Stomach (tissue), 19 donors: ENCODE measurements at places on chromosomes 12 and 14. TPM values are rescaled to one million over a fixed set of nuclear protein-coding genes. Genes with fewer than 3 reads are reported as not detected.

DNA sequence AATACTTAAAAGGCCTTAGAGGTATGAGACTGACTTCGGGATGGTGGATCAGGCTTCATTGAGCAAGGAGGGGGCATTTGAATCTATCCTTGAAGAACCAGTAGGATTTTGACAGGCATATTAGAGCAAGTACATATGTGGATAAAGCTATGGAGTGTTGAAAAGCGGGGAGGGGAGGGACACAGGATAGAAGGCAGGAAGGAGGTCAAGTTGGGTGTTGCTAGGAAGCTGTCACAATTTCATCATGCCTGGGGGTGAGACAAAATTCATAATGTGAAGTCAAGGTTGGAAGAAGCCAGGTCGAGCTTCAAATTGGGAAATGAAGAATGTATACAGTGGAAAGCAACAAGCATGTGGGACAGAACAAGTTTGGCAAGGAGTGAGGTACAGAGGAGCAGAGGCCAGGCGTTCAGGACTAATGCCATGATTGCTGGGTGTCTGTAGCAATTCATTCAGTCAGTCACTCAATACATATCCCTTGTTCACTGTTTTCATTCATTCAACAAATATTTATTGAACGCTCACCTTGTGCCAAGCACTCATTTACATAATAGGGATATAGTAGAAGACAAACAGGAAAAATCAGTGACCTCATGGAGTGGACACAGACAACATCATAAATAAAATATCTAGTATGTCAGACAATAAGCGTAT lies 58.3 kb upstream of the LTA4H start:
- H3K27ac ChIP-seq: no peak overlapping the region
- no peaks in the 10 kb centered on the region for H3K4me1 ChIP-seq
- no peak overlapping the region for H3K4me3 ChIP-seq
- no peaks in the 10 kb centered on the region for H3K27me3 ChIP-seq

- H3K27me3 ChIP-seq: no peaks in the 10 kb centered on the region
- peak overlapping the region; percentile 14 for H3K27ac ChIP-seq
- no peaks in the 10 kb centered on the region for H3K36me3 ChIP-seq
- DNase-seq: peak; percentile 62
- H3K4me1 ChIP-seq: no peaks in the 10 kb centered on the region
These were observed 815 bp downstream of the NID2 start for GRCh38 chr14:52067873-52068614.

- no peaks in the 10 kb centered on the region for H3K27me3 ChIP-seq
- H3K4me3 ChIP-seq: no peak overlapping the region
- DNase-seq: no peak
- H3K36me3 ChIP-seq: no peaks in the 10 kb centered on the region
- H3K4me1 ChIP-seq: peaks cover 14% of the 10 kb centered on the region
- H3K27ac ChIP-seq: no peak overlapping the region
These were observed 63.2 kb downstream of the ATP2B1 start for GRCh38 chr12:89645434-89645833.

- no peaks in the 10 kb centered on the region for H3K27me3 ChIP-seq
- peak overlapping the region; percentile 71 for H3K27ac ChIP-seq
- H3K4me1 ChIP-seq: peaks cover 7% of the 10 kb centered on the region
- no peaks in the 10 kb centered on the region for H3K36me3 ChIP-seq
These were observed 192.1 kb upstream of the ALG10B start for GRCh38 chr12:38124247-38125012.

- no peak overlapping the region for H3K4me3 ChIP-seq
- DNase-seq: peak; percentile 8
- no peak overlapping the region for H3K27ac ChIP-seq
- H3K27me3 ChIP-seq: peaks cover 22% of the 10 kb centered on the region
- H3K36me3 ChIP-seq: no peaks in the 10 kb centered on the region
These were observed 27.6 kb downstream of the KRT8 start for GRCh38 chr12:52877242-52877641.

DNA sequence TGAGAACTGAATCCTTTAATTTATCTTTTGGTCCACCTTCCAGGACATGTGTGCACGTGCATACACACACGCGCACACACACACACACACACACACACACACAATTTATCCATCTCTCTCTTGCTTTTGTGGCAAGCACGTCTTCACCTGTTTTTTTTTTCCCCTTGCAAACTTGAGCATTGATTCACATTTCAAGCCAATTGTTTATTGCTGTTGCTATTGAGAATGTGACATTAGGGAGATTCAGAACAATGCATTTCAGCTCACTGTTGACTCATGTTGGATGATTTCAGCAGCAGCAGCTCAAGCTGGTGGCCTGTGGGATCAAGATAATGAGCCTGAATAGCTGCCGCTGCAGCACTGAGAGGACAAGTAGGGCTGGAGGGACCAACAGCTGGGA lies 128.9 kb downstream of the SNAPC1 start:
- no peak overlapping the region for H3K27ac ChIP-seq
- no peak overlapping the region for H3K4me3 ChIP-seq
- no peaks in the 10 kb centered on the region for H3K27me3 ChIP-seq

- no peak overlapping the region for H3K4me3 ChIP-seq
- no peaks in the 10 kb centered on the region for H3K4me1 ChIP-seq
- no peaks in the 10 kb centered on the region for H3K36me3 ChIP-seq
- no peak overlapping the region for H3K27ac ChIP-seq
- no peak for DNase-seq
These were observed 29.6 kb downstream of the IFNG start for GRCh38 chr12:68129979-68130378.

DNA sequence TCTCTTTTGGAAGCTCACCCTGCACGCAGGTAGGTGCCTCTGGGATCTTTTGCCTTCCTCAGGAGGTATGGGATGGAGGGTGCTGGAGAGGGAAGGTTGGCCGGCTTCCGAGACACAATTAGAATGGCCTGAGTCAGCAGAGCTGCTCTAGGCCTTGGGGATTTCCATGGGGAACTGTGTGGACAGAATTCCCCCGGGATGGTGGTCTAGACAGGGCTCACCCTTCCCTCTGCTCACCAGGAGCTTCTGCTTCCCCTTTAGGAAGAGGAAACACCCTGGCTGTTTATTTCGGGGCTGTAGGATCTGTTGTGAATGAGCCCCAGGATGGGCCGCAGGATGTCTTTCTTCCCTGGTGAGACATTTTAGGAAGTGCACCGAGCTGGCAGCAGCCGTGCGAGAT lies 43.7 kb upstream of the TMED10 start:
- no peaks in the 10 kb centered on the region for H3K36me3 ChIP-seq
- H3K27me3 ChIP-seq: no peaks in the 10 kb centered on the region
- H3K4me3 ChIP-seq: no peak overlapping the region
- peaks cover 6% of the 10 kb centered on the region for H3K4me1 ChIP-seq
- DNase-seq: no peak

DNA sequence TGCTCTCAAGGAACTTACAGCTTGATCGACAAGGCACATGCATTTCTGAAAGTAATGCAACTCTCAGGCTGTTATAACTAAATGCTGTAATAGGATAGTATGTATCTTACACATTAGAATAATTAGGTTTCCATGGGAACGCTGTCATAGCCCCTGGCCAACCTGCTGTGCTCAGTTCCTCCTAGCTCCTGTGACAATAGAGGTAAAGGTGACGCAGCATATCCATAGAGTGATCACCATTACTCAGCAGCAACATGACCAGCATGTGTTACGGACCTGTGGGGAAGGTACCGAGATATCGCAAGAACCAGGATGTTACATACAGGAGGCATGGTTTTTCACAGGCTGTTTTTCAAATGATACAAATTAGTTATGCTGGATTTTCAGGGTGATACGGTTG lies 150.7 kb downstream of the CAND1 start:
- no peaks in the 10 kb centered on the region for H3K36me3 ChIP-seq
- H3K4me1 ChIP-seq: no peaks in the 10 kb centered on the region
- no peak for DNase-seq
- no peak overlapping the region for H3K4me3 ChIP-seq
- no peak overlapping the region for H3K27ac ChIP-seq

GRCh38 chr14:100296106-100296651 lies 10.1 kb downstream of the SLC25A29 start:
- H3K27ac ChIP-seq: no peak overlapping the region
- no peak overlapping the region for H3K4me3 ChIP-seq
- peaks cover 26% of the 10 kb centered on the region for H3K36me3 ChIP-seq

DNA sequence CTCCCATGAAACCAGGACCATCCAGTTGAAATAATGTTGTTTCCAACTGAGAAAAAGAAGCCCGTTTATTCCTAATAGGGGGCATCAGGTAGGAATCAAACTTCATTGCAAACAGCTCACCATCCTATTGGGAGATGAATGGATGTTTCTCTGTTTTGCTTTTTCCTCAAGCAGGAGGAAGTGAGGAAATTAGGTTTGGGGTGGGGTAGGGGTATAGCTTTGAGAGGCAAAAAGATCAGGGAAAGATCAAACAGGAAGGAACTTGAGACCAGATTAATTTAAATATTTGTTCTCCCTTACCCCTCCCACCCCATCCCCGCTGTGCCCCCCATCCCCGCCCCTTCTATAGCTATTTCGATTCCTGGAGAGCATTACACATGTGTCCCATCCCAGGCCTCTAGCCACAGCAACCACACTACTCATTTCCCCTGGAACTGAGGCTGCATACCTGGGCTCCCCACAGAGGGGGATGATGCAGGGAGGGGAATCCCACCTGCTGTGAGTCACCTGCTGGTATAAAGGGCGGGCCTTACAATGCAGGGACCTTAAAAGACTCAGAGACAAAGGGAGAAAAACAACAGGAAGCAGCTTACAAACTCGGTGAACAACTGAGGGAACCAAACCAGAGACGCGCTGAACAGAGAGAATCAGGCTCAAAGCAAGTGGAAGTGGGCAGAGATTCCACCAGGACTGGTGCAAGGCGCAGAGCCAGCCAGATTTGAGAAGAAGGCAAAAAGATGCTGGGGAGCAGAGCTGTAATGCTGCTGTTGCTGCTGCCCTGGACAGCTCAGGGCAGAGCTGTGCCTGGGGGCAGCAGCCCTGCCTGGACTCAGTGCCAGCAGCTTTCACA lies at the start of gene IL23A:
TSS of gene IL23A (plus strand) at position 577 of the 850 bp plus-strand sequence. CDS start at position 738, 161 bp downstream.
- no peaks in the 10 kb centered on the region for H3K27me3 ChIP-seq
- DNase-seq: no peak
- H3K4me3 ChIP-seq: no peak within 1 kb of the TSS
- H3K27ac ChIP-seq: no peak within 1 kb of the TSS
- peaks cover 3% of the 10 kb centered on the region for H3K4me1 ChIP-seq
- H3K36me3 ChIP-seq: peaks cover 11% of the 10 kb centered on the region

GRCh38 chr14:22218728-22219127 lies 370.3 kb downstream of the DAD1 start:
- no peak overlapping the region for H3K27ac ChIP-seq
- no peak for DNase-seq
- no peaks in the 10 kb centered on the region for H3K36me3 ChIP-seq
- no peak overlapping the region for H3K4me3 ChIP-seq
- H3K4me1 ChIP-seq: no peaks in the 10 kb centered on the region

DNA sequence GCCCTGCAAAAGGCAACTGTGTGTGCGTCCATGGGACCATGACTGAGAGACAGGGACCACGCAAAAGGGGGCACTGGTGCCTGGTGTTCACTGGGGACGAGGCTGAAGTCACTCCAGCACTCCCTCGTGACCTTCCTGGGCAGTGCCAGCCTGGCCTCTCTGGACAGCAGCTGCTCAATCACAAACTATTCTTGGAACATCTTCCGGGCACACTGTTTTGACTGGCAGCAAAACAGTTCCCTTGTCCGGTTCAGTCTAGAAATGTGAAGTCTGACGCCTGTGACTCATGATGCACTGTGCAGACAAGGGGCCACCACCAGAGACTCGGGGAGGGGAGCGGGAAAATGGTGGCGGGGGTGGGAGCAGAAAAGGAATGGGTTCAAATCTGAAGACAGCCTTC lies 20.8 kb downstream of the SNRNP35 start:
- no peak overlapping the region for H3K4me3 ChIP-seq
- H3K27ac ChIP-seq: no peak overlapping the region
- peaks cover 4% of the 10 kb centered on the region for H3K4me1 ChIP-seq
- no peak for DNase-seq

DNA sequence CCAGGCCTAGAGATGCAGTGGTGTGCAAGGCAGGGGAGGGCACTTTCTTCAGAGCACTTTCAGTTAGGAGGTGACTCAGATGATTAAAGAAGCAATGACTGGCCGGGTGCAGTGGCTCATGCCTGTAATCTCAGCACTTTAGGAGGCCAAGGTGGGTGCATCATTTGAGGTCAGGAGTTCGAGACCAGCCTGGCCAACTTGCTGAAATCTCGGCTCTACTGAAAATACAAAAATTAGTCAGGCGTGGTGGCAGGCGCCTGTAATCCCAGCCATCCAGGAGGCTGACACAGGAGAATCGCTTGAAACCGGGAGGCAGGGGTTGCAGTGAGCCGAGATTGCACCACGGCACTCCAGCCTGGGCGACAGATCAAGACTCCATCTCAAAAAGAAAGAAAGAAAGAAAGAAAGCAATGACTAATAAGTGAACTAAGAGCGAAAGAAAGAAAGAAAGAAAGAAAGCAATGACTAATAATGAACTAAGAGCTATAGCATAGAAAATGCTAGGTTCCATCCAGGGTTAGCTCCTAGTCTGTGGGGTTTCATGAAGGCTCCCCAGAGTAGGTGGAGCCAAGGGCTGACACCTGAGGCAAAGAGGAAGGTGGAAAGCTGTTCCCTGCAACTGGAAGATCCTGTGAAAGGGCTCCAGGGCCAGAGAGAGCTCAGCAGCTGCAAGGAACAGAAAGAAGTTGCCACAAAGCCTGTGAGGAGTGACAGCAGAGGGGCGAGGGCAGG lies 334.5 kb downstream of the CACNA1C start:
- no peak overlapping the region for H3K27ac ChIP-seq
- H3K36me3 ChIP-seq: no peaks in the 10 kb centered on the region
- H3K27me3 ChIP-seq: no peaks in the 10 kb centered on the region
- H3K4me1 ChIP-seq: peaks cover 32% of the 10 kb centered on the region
- DNase-seq: no peak

- H3K36me3 ChIP-seq: no peaks in the 10 kb centered on the region
- no peaks in the 10 kb centered on the region for H3K4me1 ChIP-seq
- H3K27ac ChIP-seq: no peak overlapping the region
- no peak overlapping the region for H3K4me3 ChIP-seq
- H3K27me3 ChIP-seq: no peaks in the 10 kb centered on the region
These were observed 58.9 kb upstream of the HMGA2 start for GRCh38 chr12:65765436-65765813.

- H3K4me1 ChIP-seq: peaks cover 20% of the 10 kb centered on the region
- H3K27me3 ChIP-seq: no peaks in the 10 kb centered on the region
- DNase-seq: peak; percentile 37
- peak overlapping the region; percentile 17 for H3K4me3 ChIP-seq
- no peak overlapping the region for H3K27ac ChIP-seq
These were observed 60.4 kb upstream of the ARID2 start for GRCh38 chr12:45669093-45669492.

GRCh38 chr14:70555890-70556289 lies 21.1 kb upstream of the ADAM20 start:
- DNase-seq: no peak
- no peak overlapping the region for H3K27ac ChIP-seq
- peaks cover 5% of the 10 kb centered on the region for H3K36me3 ChIP-seq
- H3K4me3 ChIP-seq: peak overlapping the region; percentile 6
- no peaks in the 10 kb centered on the region for H3K27me3 ChIP-seq

Gene CCDC184
- total RNA-seq: 0.29 TPM

Gene ADCK1
- 0.89 TPM for total RNA-seq

Gene ARHGEF25
- 29.0 TPM for total RNA-seq

Gene BRF1
- 141 TPM for total RNA-seq

Gene CCNK
- 37.1 TPM for total RNA-seq

Gene KRT72
- total RNA-seq: not detected

Gene EPYC
- not detected for total RNA-seq

Gene PKP2
- total RNA-seq: 44.6 TPM

Gene SALL2
- total RNA-seq: 3.3 TPM

Gene AKAP6
- total RNA-seq: 132 TPM

Gene INHBE
- total RNA-seq: not detected

Gene PPP1R12A
- total RNA-seq: 99.8 TPM

Gene ERP27
- total RNA-seq: 12.3 TPM

Gene NEUROD4
- not detected for total RNA-seq

Gene LHX5
- total RNA-seq: not detected
